ENCODE measurements at places on chromosomes 11 and 22. TPM values are rescaled to one million over a fixed set of nuclear protein-coding genes. Genes with fewer than 3 reads are reported as not detected.

DNA sequence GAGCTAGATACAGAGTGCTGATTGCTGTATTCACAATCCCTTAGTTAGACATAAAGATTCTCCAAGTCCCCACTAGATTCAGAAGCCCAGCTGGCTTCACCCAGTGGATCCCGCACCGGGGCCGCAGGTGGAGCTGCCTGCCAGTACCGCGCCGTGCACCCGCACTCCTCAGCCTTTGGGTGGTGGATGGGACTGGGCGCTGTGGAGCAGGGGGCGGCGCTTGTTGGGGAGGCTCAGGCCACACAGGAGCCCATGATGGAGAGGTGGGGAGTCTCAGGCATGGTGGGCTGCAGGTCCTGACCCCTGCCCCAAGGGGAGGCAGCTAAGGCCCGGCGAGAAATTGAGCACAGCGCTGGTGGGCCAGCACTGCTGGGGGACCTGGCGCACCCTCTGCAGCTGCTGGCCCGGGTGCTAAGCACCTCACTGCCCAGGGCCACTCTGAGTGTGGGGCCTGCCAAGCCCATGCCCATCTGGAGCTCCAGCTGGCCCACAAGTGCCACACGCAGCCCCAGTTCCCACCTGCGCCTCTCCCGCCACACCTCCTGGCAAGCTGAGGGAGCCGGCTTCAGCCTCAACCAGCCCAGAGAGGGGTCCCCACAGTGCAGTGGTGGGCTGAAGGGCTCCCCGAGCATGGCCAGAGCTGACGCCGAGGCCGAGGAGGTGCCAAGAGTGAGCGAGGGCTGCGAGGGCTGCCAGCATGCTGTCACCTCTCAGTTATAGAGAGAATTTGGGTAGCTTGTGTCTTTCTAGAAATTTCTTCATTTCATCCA is 417.6 kb downstream of the METTL15 start:
- no peak for DNase-seq

UCP3 gene
- 0.85 TPM for total RNA-seq

GRCh38 chr11:73393479-73394415 is 17.5 kb downstream of the RELT start:
- DNase-seq = no peak

DNA sequence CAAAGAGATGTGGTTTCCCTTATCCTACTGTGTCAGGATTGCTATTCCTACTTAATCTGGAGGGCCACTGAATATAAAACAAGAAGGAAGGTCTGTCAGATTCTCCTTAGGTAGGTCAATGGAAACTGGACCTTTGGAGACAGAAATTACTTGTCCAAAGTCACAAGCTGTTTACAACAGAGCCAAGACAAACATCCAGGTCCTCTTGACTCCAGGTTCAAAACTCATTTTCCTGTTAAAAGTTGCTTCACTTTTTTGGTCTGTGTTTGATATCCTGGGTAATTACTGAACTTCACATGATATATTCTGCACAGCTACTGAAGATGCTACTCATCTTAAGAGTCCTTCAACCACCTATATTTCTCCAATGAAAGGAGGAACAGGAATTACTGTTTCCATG is 81.2 kb upstream of the ARHGAP32 start:
- DNase-seq = no peak

ABCC8 gene
- 8.7 TPM for total RNA-seq

MUC2 gene
- total RNA-seq = not detected

ZNF70 gene
- 9.9 TPM for total RNA-seq

SC5D gene
- total RNA-seq = 77.1 TPM

- no peak for DNase-seq
These were observed 47.0 kb upstream of the ALKBH3 start for GRCh38 chr11:43833657-43834073.

DNA sequence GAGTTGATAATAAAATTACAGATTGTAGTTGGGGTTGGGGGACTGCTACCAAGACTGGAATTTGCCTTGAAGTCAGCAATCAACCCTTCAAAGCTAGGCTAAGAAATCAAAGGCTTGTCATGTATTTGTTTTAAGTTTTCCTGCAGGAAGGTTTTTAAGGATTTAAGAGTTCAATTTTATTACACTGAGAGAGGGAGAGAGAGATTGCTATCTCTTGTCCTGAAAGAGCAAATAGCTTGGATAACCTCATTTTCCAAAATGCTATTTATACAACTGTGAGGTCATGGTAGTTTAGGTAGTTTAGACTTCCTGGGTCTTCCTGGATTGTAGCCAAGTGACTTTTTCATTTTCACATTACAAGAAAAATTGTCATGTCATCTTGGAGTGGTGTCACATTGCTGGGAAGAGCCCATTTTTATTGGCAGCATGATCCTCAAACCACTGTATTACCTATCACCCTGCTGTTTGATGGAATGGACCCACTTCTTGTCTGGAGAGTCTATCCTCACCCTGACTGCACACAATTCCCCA is 10.1 kb upstream of the PRSS23 start:
- DNase-seq = no peak

GRCh38 chr22:47000256-47000655 is 237.8 kb downstream of the TBC1D22A start:
- DNase-seq = no peak

GRCh38 chr11:63564056-63564774 is 1.0 kb upstream of the PLAAT2 start:
- no peak for DNase-seq

DNA sequence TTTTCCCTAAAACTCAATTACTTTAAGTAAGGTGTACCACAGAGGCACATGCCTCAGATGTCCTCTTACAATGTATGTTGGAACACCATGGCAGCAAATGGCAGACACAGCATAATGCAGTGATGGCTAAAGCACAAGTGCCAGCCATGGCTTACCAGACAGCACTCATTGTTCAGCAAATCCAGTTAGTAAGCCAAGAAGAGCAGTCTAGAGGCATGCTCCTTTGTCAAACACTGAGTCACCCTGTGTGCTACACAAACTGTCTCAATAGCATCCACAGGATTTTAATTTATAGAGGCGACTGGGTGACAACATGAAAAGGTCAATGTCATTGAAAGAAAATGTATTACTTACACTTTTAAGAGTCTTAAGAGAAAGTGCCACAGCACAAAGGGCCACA is 140.6 kb downstream of the KCNA4 start:
- no peak for DNase-seq

GRCh38 chr11:115221461-115222069 is 282.6 kb downstream of the CADM1 start:
- DNase-seq = no peak

DNA sequence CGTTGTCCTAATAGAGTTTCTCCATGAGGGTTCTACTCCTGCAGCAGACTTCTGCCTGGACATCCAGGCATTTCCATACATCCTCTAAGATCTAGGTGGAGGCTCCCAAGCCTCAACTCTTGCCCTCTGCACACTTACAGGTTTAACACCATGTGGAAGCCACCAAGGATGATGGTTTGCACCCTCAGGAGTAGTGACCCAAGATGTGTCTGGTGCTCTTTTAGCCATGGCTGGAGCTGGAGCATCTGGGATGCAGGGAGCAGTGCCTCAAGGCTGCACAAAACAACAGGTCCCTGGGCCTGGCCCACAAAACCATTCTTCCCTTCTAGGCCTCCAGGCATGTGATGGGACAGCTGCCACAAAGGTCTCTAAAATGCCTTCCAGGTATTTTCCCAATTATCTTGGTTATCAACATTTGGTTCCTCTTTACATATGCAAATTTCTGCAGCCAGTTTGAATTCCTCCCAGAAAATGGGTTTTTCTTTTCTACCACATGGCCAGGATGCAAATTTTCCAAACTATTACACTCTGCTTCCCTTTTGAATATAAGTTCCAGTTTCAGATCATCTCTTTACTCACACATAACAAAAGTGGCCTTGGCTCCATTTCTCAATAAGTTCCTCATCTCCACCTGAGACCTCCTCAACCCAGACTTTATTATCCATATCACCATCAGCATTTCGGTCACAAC is 69.5 kb upstream of the GNAZ start:
- no peak for DNase-seq

- no peak for DNase-seq
These were observed 306.1 kb downstream of the C11orf87 start for GRCh38 chr11:109728056-109728455.

DNA sequence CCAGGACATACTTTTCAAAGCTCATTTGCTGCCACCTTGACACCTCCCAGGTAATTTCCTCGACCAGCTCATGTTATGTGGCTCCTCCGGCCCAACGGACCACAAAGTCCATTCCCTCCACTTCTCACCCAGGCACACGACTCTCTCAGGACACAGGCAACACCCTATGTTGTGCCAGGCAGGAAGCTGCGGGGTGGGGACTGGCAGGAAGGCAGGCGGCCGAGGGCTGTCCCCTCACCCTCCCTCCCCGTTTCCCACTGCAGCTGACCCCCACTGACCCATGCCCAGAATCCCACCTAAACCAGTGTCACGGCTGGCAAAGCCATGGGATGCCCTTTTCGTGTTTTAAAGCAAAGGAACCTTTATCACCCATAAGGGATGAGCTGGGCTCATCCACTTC is 20.8 kb downstream of the CELSR1 start:
- no peak for DNase-seq

GRCh38 chr11:94602430-94603372 is 35.5 kb downstream of the PIWIL4 start:
- no peak for DNase-seq

GRCh38 chr11:45279645-45280044 is 6.5 kb downstream of the SYT13 start:
- DNase-seq = no peak

CDCA5 gene
- total RNA-seq = 3.9 TPM

DNA sequence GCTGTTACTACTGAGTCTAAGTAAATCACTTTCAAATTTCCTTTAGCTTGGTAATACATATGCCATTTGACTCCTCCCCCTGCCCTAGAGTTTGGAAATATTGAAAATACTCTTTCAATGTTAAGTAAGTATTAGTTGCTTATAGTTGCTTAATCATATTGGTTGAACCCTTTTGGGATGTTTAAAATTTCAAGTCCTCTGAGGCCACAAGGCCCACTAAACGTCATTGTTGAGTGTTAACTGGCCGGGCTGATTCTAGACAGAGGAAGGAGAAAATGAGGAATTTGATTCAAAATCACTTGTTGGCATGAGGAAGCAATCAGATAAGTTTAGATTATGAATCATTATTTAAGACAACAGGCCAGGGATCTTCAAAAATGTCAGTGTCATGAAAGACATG is 8.5 kb downstream of the NAV2 start:
- DNase-seq = no peak

GRCh38 chr22:46589141-46589748 is 30.9 kb upstream of the GRAMD4 start:
- DNase-seq = no peak

GRCh38 chr11:45374653-45375059 is 88.5 kb upstream of the SYT13 start:
- no peak for DNase-seq

DNA sequence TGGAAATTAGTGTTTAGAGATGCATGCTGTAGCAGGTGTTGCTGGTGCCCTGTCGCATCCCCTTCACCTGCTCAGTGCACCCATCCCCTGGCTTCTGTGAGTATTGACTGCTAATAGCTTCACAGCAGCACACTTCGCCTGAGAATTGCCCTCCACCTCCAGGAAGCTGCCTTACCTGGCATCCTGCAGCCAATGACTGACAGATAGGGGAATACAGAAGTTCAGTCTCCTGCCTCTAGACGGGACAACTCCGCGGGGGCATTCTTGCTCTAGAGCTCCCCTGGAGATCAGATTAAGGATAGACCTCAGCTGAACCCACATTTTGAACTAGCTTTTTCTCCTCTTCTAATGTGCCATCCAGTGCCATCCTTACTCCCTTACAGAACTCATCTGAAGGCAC is 9.3 kb upstream of the CD3E start:
- DNase-seq = no peak

OR8G5 gene
- not detected for total RNA-seq

GRCh38 chr11:83682611-83682973 is 396.4 kb upstream of the CCDC90B start:
- DNase-seq = no peak

GRCh38 chr11:94754819-94755218 is 13.3 kb upstream of the AMOTL1 start:
- no peak for DNase-seq

UPB1 gene
- 0.90 TPM for total RNA-seq

C22orf15 gene
- total RNA-seq = 0.63 TPM

GRCh38 chr11:65621460-65621859 is 5.9 kb downstream of the PCNX3 start:
- no peak for DNase-seq

GRCh38 chr11:12677131-12677530 is 2.9 kb downstream of the TEAD1 start:
- no peak for DNase-seq

DNA sequence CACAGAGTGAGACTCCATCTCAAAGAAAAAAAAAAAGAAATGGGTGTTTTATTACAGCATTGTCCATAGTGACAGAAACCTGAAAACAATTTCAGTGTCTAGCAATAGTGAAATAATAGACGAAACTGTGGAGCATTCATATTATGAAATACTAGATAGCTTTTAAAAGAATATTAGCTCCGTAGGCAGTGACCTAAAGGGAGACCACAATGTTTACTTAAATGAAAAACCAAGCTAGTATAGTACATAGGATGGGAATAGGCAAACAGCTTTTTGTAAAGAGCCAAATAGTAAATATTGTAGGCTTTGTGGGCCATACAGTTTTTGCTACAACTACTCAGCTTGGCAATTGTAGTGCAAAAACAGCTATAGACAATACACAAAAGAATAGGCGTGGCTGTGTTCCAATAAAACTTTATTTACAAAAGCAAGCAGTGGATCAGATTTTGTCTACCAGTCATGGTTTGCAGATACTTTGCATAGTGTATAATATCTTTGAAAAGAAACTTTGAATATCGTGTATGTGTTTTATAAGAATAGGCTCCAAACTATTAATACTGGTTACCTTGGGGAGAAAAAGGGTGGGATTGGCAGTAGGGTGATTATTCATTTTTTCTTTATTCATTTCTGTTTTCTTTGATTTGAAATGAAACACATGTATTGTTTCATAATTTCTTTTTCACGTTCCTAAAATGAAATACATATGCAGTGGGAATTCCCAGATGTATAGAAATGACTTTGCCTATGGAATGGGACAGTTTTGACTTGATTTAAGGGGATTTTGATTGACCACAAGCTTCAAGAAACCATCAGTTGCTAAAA is 50.7 kb downstream of the PRR5L start:
- DNase-seq = no peak

GRCh38 chr11:40276960-40277359 is 1182.5 kb downstream of the LRRC4C start:
- no peak for DNase-seq

PRRG4 gene
- total RNA-seq = 5.1 TPM

PICK1 gene
- 13.7 TPM for total RNA-seq

DNA sequence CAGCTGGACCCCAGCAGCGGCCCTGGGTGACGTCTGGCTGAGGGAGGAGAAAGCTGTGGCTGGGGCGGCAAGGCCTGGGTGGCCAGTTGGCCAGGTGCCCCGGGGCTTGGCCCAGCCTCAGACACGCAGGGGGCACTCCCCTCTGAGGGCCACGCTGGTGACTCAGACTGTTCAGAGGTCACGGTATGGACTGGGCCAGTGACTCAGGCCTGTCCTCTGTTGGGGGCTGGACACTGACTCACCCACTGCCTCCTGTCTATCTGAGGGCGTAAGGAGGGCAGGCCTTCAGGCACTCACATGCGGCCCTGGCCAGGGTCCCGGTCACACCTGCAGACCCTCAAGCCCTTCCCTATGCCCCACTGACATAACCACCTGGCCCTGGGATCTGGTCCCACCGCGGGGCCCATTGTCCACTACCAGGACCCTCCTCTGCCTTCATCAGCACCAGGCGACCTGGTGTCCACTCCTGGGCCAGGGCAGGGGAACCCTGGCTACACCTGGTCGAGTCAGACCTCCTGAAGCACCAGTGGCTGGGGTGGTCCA is 3.7 kb upstream of the MUC5AC start:
- no peak for DNase-seq

Measured in urinary bladder (tissue), 4 donors.